ENCODE measurements at places on chromosomes 7 and 10. TPM values are rescaled to one million over a fixed set of nuclear protein-coding genes. Genes with fewer than 3 reads are reported as not detected.

DNA sequence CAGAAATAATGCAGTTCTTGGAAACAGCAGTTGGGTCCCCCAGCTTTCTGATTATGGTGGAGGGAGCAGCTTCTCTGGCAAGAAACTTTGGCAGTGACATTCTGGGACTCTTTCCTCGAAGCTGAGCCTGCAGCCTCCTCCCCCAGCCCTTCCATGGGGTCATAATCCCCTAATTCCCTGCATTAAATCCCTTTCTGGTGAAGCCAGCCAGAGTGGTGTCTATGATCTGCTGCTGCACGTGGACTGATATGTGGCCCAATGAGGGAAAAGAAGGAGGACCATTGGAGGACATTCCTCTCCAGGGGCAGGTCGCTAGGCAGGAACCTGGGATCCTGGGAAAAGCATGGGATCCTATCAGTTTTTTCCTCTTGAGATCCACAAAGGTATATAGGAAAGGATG is 470.5 kb downstream of the RPS24 start:
- no peak overlapping the region for H3K27ac ChIP-seq
- H3K4me1 ChIP-seq: peaks cover 4% of the 10 kb centered on the region
- no peak overlapping the region for H3K4me3 ChIP-seq
- H3K36me3 ChIP-seq: no peaks in the 10 kb centered on the region
- H3K27me3 ChIP-seq: no peaks in the 10 kb centered on the region
- no peak for DNase-seq

The ACTL6B gene
- total RNA-seq: not detected

GRCh38 chr10:87603769-87604168 is 55.9 kb upstream of the PAPSS2 start:
- H3K27me3 ChIP-seq: no peaks in the 10 kb centered on the region
- no peaks in the 10 kb centered on the region for H3K4me1 ChIP-seq
- no peak overlapping the region for H3K27ac ChIP-seq
- H3K36me3 ChIP-seq: no peaks in the 10 kb centered on the region
- no peak overlapping the region for H3K4me3 ChIP-seq

GRCh38 chr10:1272079-1272776 is 216.0 kb downstream of the WDR37 start:
- no peaks in the 10 kb centered on the region for H3K27me3 ChIP-seq
- H3K4me1 ChIP-seq: no peaks in the 10 kb centered on the region
- no peak overlapping the region for H3K27ac ChIP-seq
- H3K4me3 ChIP-seq: no peak overlapping the region

The DIP2C gene
- total RNA-seq: 24.8 TPM

The ZPBP gene
- 1.1 TPM for total RNA-seq

DNA sequence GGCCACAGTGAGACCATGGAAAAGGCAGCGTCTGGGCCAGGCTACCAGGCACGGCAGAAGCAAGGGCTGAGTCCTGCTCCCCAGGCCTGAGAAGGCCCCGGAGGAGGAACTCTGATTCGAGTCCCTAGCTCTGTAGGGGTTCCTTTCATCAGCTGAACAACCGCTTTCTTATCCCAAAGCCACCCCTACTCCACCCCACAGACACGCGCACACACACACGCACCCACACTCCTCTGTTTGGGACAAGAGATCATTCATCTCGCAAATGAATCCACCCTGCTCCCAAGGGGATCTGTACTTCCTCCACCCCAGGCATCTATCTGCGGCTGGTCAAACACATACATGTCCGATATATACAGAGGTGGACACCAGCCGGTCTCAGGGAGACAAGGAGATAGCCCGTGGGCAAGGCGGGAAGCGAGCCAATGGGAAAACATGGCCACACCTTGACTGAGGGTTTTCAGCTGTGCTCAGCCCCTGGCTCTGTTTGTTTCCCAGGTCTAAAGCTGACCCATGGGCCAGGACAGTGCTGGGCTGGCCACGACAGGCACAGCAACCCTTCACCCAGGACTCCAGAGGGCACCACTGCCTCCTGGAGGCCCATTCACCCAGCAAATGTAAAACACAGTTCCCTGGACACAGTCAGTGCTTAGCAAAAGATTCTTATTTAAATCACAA is 7.3 kb downstream of the ZCCHC24 start:
- peak overlapping the region; percentile 88 for H3K27ac ChIP-seq
- peaks cover 62% of the 10 kb centered on the region for H3K4me1 ChIP-seq
- no peak overlapping the region for H3K4me3 ChIP-seq

GRCh38 chr10:94490789-94491039 is 54.9 kb upstream of the HELLS start:
- H3K36me3 ChIP-seq: no peaks in the 10 kb centered on the region
- no peak for DNase-seq
- no peak overlapping the region for H3K27ac ChIP-seq
- no peaks in the 10 kb centered on the region for H3K27me3 ChIP-seq

DNA sequence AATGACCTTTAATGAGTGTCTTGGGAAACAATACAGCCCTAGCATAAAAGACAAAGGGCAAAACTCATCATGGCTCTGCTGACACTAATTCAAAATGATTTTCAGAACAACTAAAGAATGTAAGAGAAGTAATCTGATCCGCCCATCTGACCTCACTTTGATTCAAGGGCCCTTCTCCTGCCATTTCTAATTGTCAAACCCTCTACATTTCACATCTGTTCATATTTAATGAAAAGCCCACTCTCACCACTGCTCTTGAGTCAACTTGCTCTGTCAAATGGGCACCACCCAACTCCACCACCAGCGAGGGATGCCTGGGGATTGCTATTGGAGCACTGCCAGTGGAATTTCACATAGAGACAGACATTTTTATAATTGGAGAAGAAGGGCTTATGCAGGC is 639.2 kb downstream of the KCNMA1 start:
- H3K27me3 ChIP-seq: no peaks in the 10 kb centered on the region
- no peak overlapping the region for H3K4me3 ChIP-seq
- no peak overlapping the region for H3K27ac ChIP-seq
- no peak for DNase-seq
- H3K36me3 ChIP-seq: no peaks in the 10 kb centered on the region
